ENCODE measurements at places on chromosomes 4 and X.
A peak's percentile ranks its signal among the peaks of the same experiment; 100 is the strongest.

- H3K27ac ChIP-seq = no peak overlapping the region
- H3K27me3 ChIP-seq = no peaks in the 10 kb centered on the region
- H3K4me3 ChIP-seq = no peak overlapping the region
- H3K36me3 ChIP-seq = no peaks in the 10 kb centered on the region
- H3K4me1 ChIP-seq = no peaks in the 10 kb centered on the region
These were observed 24.5 kb upstream of the SPP1 start for GRCh38 chr4:87950936-87951511.

DNA sequence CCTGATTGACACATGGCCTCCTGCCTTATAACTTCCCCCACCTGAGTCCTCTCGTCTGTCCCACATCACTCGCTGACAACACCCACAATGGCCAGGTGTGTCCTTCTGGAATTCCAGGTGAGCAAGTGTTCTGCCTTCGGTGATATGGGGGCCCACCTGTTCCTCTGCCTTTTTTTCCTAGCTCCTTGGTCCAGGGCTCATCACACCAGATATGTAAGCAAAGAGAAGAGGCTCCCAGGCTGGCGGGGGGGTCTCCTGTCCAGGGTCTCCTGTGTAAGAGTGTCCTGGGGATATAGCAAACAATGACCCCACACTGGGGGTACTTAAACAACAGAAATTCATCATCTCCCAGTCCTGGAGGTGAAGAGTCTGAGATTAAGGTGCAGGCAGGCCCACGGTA is 25.2 kb downstream of the P2RY8 start:
- H3K4me1 ChIP-seq = no peaks in the 10 kb centered on the region
- H3K27me3 ChIP-seq = peaks cover 2% of the 10 kb centered on the region
- no peak overlapping the region for H3K27ac ChIP-seq
- H3K36me3 ChIP-seq = no peaks in the 10 kb centered on the region
- H3K4me3 ChIP-seq = no peak overlapping the region

DNA sequence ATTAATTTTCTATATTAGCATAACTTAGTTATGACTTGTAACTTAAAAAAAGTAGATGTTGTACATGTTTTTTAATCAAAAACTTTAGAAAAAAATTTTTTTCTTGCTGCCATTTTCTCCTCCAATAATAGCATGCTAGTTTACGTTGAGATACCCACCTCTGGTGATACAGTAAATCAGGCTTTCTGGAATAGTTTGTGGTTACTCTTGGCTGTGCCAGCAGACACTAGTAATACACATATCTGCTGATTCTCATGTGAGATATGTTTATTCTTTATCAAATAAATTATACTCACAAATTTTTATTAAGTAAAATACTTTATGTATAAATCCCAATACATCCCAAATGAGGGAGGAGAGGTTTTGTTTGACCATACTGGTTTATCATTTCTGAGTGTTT is 117.3 kb downstream of the KLHL8 start:
- no peaks in the 10 kb centered on the region for H3K36me3 ChIP-seq
- H3K27me3 ChIP-seq = no peaks in the 10 kb centered on the region
- H3K4me3 ChIP-seq = no peak overlapping the region
- DNase-seq = no peak
- H3K27ac ChIP-seq = no peak overlapping the region

GRCh38 chr4:57550198-57550597 is 440.0 kb upstream of the IGFBP7 start:
- no peaks in the 10 kb centered on the region for H3K36me3 ChIP-seq
- H3K4me1 ChIP-seq = no peaks in the 10 kb centered on the region
- no peak overlapping the region for H3K4me3 ChIP-seq
- DNase-seq = peak; percentile 72
- H3K27ac ChIP-seq = no peak overlapping the region
- no peaks in the 10 kb centered on the region for H3K27me3 ChIP-seq

- no peak overlapping the region for H3K4me3 ChIP-seq
- H3K4me1 ChIP-seq = no peaks in the 10 kb centered on the region
- H3K27me3 ChIP-seq = no peaks in the 10 kb centered on the region
- no peak for DNase-seq
- no peak overlapping the region for H3K27ac ChIP-seq
These were observed 190.6 kb upstream of the NEIL3 start for GRCh38 chr4:177119021-177119471.

GRCh38 chr4:174526731-174527130 is 4.4 kb upstream of the HPGD start:
- H3K4me3 ChIP-seq = no peak overlapping the region
- H3K36me3 ChIP-seq = no peaks in the 10 kb centered on the region
- peaks cover 4% of the 10 kb centered on the region for H3K4me1 ChIP-seq

GRCh38 chr4:7978907-7979651 is 39.4 kb upstream of the AFAP1 start:
- H3K27ac ChIP-seq = no peak overlapping the region
- H3K4me3 ChIP-seq = no peak overlapping the region
- no peaks in the 10 kb centered on the region for H3K27me3 ChIP-seq
- no peak for DNase-seq
- H3K36me3 ChIP-seq = peaks cover 32% of the 10 kb centered on the region

DNA sequence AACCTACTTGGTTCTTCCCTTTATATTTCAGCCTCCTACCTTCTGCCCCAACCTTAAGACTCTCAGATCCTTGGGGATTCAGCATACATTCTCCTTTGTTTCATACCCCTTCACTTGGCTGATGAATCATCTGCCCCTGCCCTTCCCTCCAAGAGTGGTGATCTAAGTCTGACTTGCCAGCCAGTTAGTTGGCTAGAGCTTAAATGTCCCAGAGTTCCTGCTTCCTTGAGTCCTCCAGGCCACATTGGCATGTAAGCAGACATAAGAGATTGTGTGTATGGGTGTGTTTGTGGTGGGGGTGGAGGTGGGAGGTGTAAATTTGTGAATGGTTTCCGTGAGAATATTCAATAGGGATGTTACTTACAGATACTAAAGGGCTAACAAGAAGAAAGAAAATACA is 3.7 kb upstream of the TEX13D start:
- peaks cover 4% of the 10 kb centered on the region for H3K36me3 ChIP-seq
- DNase-seq = no peak
- H3K27me3 ChIP-seq = no peaks in the 10 kb centered on the region
- H3K4me1 ChIP-seq = no peaks in the 10 kb centered on the region
- H3K4me3 ChIP-seq = no peak overlapping the region
- H3K27ac ChIP-seq = no peak overlapping the region

GRCh38 chr4:153197301-153197700 is 6.9 kb upstream of the TRIM2 start:
- H3K36me3 ChIP-seq = no peaks in the 10 kb centered on the region
- H3K27ac ChIP-seq = no peak overlapping the region
- no peaks in the 10 kb centered on the region for H3K27me3 ChIP-seq
- no peak overlapping the region for H3K4me3 ChIP-seq
- no peaks in the 10 kb centered on the region for H3K4me1 ChIP-seq

DNA sequence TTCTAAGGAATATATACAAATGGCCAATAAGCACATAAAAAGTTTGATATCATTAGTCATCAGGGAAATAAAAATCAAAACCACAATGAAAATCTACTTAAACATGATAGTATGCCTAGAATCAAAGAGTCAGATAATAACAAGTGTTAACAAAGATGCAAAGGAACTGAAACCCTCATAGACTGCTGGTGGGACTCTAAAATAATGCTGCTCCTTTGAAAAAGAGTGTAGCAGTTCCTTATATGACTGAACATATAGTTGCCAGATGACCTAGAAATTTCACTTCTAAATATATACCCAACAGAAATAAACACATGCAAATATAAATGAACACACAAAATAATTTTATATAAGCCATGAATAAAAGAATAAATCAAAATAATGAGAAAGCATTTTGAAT is 205.1 kb upstream of the CTSO start:
- DNase-seq = no peak
- no peaks in the 10 kb centered on the region for H3K27me3 ChIP-seq
- H3K27ac ChIP-seq = no peak overlapping the region
- no peaks in the 10 kb centered on the region for H3K36me3 ChIP-seq
- no peaks in the 10 kb centered on the region for H3K4me1 ChIP-seq
- H3K4me3 ChIP-seq = no peak overlapping the region

DNA sequence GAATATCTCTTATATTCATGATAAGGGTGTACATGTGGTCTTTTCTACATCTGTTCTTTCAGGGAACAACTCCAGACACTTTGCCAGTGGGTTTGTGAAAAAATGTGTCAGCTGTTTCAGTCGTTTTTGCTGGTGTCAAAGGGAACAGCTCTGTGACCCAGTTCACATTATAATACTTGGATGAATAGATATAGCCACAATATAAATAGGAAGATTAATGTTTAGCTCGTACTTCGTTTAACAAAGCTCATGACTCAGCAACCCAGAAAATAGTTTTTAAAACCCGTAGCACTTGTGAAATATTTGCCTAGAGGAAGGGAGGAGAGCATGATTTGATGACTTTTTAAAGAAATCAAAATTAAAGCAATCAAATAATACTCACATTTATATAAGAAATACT is 7.9 kb downstream of the LIAS start:
- H3K4me1 ChIP-seq = no peaks in the 10 kb centered on the region
- H3K27ac ChIP-seq = no peak overlapping the region
- no peaks in the 10 kb centered on the region for H3K27me3 ChIP-seq
- peaks cover 18% of the 10 kb centered on the region for H3K36me3 ChIP-seq

DNA sequence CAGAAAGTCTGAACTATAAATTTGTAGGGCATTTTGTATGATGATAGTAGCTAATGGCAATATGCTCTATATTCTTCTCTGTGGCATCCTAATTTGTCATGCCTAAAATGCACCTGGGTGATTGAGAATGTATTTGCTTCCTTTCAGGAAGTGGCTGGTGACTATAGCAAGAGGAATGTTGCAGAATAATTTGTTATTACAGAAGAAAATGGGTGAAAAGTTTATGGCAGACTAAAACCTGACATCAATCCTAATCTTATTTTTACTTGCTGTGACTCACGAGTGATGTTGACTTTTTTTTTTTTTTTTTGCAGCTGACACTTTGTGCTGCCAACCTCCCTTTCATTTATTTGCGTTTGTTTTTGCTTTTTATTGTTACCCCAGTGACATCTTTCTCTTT is 141.1 kb downstream of the MSL3 start:
- DNase-seq = no peak
- no peaks in the 10 kb centered on the region for H3K4me1 ChIP-seq
- no peak overlapping the region for H3K27ac ChIP-seq

Measured in spinal cord (tissue), 10 donors.